ENCODE measurements at places on chromosomes 6 and 20. TPM values are rescaled to one million over a fixed set of nuclear protein-coding genes. Genes with fewer than 3 reads are reported as not detected.

The COL12A1 gene
- total RNA-seq: 6.6 TPM

- DNase-seq: no peak
Observed at GRCh38 chr6:318243-318890, 26.1 kb downstream of the DUSP22 start.

GRCh38 chr6:40779409-40779808 is 192.2 kb upstream of the LRFN2 start:
- peak; percentile 68 for DNase-seq

DNA sequence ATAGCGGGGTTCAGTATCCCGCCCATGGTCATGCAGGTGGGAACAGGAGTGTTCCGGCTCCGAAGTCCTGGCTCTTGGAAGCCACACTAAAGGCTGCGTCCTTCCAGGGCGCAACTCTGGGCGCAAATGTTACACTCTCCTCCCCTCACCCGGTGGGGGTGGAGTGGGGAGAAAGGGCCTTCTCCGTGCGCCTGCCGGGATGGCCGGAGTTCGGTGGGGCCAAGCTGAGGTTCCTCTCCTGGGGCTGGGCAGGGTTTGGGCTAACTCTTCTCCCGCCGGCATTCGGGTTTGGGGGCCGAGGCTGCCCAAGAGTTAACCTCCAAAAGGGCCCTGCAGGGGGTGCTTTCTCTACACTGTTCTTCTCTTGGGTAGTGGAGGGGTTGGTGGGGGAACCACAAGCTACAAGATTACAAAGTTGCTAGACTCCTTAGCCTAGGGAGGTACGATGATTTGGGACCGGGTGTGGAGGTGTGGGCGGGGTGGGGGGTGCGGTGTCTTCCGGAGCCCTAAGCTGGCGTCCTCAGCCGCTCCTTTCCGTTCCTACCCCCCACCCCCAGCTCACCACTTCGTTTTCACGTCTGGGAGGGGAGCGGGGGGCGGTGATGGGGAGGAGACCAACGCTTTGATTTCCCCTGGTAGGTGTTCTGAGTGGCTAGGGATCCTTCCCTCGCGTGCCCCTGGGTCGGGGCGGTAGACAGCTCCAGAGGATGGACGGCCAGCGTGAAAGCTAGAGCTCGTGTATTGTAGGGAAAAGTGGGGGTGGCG is 12.3 kb downstream of the NRN1 start:
- DNase-seq: no peak

- no peak for DNase-seq
Observed at GRCh38 chr6:41342241-41342640, 6.8 kb downstream of the NCR2 start.

- no peak for DNase-seq
Observed at GRCh38 chr6:123467392-123467791, 169.4 kb downstream of the TRDN start.

DNA sequence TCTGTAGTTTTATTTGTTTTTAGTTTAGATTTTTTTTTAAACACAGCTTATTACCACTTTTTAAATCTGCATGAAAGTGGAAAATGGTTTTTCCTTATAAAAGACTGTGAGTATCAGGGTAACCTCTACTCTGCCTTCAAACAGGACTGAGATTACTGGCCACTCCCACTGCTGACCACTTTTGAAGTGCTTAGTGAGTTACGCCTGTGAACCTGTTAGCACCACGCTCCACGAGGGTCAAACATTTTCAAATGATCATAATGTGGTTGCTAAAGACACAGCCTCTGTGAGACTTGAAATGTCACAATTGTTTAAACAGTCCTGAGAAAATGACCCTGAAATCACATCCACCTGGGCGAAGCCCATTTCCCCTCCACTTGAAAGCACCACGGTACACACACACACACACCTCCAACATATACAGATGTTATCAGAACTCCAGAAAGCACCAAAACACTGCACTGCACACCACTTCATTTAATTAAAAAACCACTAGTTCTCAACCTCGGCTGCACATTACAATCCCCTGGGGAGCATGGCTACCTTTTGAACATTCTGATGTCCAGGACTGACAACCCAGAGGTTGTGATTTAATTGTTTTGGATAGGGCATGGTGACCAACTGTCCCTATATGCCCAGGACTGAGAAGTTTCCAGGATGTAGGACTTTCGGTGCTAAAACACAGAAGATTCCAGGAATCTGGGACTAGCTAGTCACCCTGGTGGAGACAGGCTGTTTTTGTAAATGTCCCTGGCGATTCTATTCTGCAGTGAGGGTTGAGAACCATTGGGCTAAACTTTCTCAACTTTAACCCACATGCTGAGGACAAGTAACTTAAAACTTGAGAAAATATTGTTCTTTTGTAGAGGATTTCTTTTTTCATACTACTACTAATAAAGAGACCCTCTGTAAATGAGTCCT is 176.4 kb upstream of the MYLIP start:
- DNase-seq: no peak

DNA sequence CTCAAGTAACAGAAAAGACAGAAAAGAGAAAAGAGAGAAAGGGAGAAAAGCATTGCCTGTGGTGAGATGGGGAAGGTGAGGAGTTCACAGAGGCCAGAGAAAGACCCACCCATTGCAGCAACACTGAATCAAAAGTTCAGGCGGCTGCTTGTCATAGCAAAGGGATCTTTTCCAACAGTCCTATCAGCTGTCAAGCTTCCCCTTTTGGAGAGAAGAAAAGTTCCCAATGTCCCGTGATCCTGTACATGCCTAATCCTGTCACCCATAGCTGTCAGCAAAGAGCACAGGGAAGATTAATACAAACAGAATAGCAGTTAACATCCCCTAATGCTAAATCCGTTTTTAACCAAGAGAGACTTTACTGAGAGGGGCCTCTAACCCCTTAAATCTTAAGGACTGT is 8.9 kb upstream of the TRIM38 start:
- DNase-seq: no peak

GRCh38 chr6:128327890-128328289 is 192.5 kb downstream of the PTPRK start:
- peak; percentile 17 for DNase-seq

GRCh38 chr20:36407199-36407733 is 101.1 kb downstream of the DLGAP4 start:
- DNase-seq: peak; percentile 62

The FAM209A gene
- not detected for total RNA-seq

- peak; percentile 52 for DNase-seq
Observed at GRCh38 chr20:49888212-49889000, 26.9 kb downstream of the SPATA2 start.

The COL20A1 gene
- total RNA-seq: 1.3 TPM

DNA sequence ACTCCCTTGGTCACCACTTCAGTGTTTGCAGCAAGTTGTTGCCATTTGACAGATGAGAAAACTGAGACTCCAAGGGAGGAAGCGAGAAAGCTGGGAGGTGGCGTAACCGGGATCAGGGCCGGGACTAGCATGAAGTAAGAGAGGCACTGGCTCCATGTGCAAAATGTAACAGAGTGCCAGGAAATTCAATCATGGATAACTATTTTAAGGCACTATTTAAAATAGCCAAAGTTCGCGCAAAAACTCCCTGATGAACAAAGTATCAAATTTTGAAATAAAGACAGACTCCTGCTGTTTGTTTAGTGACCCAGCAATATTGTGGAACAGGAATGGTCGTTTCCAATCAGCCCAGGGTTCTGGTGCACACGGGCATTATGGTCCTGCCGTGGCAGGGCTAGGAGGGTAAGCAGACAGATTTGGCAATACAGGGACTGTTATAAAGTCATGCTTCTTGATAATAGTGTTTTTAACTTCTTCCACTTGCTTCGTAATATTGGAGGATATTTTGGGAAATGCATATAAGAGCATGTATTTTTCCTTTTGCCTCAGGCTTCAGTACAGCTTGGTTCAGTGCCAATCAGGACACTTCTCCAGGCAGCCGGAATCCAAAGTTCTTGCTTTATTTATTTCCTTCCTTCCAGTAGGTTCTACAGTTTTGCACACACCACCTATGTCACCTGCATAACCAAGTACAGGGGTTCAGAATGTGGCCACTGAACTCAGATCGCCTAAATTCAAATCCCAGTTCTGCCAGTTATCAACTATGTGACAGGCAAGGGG is 141.6 kb downstream of the EYA2 start:
- DNase-seq: no peak

GRCh38 chr20:15911581-15911980 is 661.7 kb downstream of the KIF16B start:
- DNase-seq: no peak

- DNase-seq: no peak
Observed at GRCh38 chr6:40349901-40350746, 237.0 kb downstream of the LRFN2 start.

The STMN3 gene
- total RNA-seq: 18.5 TPM

DNA sequence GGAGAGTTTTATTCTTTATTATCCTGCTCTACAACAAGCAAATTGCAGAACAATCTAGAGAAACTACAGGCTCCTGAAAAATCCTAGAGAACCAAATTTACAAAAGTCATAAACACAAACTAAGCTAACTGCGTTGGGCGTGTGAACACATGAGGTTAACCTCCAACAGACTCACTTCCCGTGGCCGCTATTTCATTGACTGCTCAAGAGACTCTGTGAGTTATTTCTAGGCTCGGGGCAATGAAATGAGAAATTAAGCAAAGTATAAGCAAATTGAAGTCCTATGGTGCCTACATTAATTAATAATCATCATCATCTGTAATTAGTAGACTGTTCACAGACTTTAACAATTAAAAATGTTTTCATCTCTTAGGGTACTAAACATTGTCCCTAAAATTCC is 100.0 kb downstream of the MBOAT1 start:
- DNase-seq: no peak

The LGSN gene
- total RNA-seq: not detected
